ENCODE measurements at places on chromosomes 13 and 19. TPM values are rescaled to one million over a fixed set of nuclear protein-coding genes. Genes with fewer than 3 reads are reported as not detected.
A peak's percentile ranks its signal among the peaks of the same experiment; 100 is the strongest.

DNA sequence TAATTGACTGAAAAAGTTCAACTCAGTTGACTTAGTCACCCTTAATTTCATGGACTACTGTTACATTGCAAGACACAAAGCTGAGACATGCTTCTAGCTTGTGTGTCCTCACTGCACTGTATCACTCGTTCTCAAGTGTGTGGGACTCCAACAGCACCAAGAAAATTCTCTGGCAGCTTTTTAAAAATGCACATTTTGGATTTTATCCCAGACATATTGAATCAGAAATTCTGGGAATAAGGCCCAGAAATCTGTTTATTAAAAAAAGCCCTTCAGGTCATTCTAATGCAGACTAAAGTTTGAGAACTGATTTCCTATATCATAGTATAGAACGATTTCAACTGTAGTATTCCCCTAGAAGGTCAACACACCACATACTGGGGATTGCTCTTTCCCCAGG is 1485.3 kb downstream of the PCDH9 start:
- H3K27ac ChIP-seq: no peak overlapping the region
- no peaks in the 10 kb centered on the region for H3K27me3 ChIP-seq
- H3K4me3 ChIP-seq: no peak overlapping the region
- no peak for DNase-seq

DNA sequence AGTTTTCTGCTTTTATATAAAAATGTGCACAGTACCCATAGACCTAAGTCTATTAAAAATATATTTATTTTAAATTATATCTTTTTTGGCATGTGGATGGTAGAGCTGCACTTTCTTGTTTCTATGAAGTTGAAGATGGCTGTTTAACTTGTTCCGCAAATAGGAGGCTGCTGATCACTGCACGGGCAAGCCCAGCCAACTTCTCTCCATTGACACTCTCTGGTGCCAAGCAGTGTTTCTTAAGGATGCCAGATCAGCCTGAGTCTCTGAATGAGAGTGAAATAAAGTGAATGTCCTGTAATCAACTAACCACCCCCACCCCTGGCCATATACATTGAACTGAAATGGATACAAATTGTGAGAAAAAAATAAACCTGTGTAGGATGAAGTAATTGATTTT is 202.9 kb upstream of the KLHL1 start:
- H3K4me1 ChIP-seq: no peaks in the 10 kb centered on the region
- H3K4me3 ChIP-seq: no peak overlapping the region
- no peak overlapping the region for H3K27ac ChIP-seq

DNA sequence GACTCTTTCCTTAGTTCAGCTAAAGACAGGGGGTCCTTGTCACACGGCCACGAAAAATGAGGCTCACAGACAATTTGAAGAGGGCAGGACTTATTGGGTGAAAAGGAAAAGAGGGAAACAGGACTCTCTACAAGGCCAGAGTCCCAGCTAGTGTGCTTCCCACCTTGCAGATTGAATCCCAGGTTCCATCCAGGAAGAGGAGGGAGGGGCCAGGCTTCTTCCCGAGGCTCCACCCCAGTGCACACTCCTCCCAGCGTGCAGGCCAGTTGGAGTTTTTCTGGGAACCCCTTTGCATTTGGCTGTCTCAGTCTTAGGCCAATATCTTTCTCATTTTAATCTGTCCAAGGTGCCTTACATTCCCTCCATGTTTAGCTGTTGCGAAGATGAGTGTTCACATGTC is 106.8 kb downstream of the DNAJC3 start:
- H3K4me1 ChIP-seq: no peaks in the 10 kb centered on the region
- H3K36me3 ChIP-seq: peaks cover 20% of the 10 kb centered on the region
- no peak overlapping the region for H3K27ac ChIP-seq
- no peak overlapping the region for H3K4me3 ChIP-seq

- no peak overlapping the region for H3K27ac ChIP-seq
- H3K36me3 ChIP-seq: no peaks in the 10 kb centered on the region
- H3K4me3 ChIP-seq: no peak overlapping the region
- H3K4me1 ChIP-seq: no peaks in the 10 kb centered on the region
- H3K27me3 ChIP-seq: peaks cover under 1% of the 10 kb centered on the region
These were observed 8.5 kb upstream of the PEX11G start for GRCh38 chr19:7497292-7497691.

- no peak for DNase-seq
- H3K27me3 ChIP-seq: no peaks in the 10 kb centered on the region
- H3K4me3 ChIP-seq: no peak overlapping the region
- peaks cover 7% of the 10 kb centered on the region for H3K4me1 ChIP-seq
- no peak overlapping the region for H3K27ac ChIP-seq
- H3K36me3 ChIP-seq: no peaks in the 10 kb centered on the region
These were observed 19.3 kb upstream of the DOCK9 start for GRCh38 chr13:98997011-98997730.

DNA sequence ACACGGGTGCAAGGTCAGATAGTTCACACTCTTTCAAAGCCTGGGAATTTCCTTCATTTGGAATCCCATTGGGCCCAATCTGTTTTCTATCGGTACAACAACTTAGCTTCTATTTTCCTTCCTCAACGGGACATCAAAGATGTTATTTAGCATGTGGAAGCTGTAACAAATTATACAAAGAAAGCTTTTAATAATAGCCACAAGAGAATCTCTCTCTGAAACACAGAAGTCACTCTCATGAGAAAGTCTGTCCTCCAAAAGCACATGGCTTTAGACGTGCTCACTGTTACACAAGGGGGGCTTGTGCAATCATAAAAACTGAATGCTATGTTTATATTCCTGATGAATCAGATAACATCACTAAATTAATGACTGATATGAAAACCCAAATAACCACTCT is 28.9 kb upstream of the CYSLTR2 start:
- H3K4me1 ChIP-seq: no peaks in the 10 kb centered on the region
- peaks cover 11% of the 10 kb centered on the region for H3K36me3 ChIP-seq
- DNase-seq: no peak
- no peaks in the 10 kb centered on the region for H3K27me3 ChIP-seq
- H3K4me3 ChIP-seq: no peak overlapping the region

DNA sequence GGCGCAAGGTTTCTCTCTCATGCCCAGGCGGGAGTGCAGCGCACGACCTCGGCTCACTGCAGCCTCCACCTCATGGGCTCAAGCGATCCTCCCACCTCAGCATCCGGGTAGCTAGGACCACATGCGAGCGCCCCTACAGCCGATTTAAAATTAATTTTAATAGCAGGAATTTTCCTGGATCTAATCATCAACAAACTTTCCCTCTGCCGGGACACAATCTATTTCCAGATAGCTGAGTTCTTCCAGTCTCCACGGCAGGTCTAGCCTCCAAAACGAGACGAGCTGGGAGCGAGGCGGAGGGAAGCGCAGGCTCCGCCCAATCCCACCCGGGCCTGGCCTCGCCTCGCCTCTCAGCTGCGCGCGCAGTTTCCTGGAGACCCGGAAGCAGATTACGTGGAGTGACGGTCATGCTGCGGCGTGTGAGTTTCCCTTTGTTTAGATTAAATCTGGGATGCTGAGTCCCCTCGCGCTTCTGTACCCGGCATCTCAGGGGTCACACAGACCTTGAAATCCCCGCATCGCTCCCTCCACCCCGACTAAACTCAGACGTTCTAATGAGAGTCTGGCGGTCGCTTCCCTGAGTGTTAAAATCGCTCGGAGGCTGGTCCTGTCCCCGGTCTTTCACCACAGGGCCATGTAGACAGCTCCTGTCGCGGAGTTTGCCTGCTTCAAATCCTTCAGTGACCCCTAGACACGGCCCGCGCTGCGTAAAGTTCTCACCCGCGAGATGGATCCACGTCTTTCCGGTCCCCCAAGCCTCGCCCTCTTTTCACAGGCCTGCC is at the start of gene ZNF880:
Gene ZNF880, plus strand, starts transcription at position 365 of the 782 bp plus-strand sequence. Its CDS starts 43 bp downstream, at position 408.
- H3K27ac ChIP-seq: peak within 1 kb of the TSS; percentile 24
- H3K27me3 ChIP-seq: no peaks in the 10 kb centered on the region
- peaks cover 40% of the 10 kb centered on the region for H3K36me3 ChIP-seq
- H3K4me3 ChIP-seq: no peak within 1 kb of the TSS
- peak; percentile 87 for DNase-seq

- H3K4me1 ChIP-seq: no peaks in the 10 kb centered on the region
- DNase-seq: no peak
- H3K27me3 ChIP-seq: peaks cover 33% of the 10 kb centered on the region
- H3K27ac ChIP-seq: no peak overlapping the region
These were observed 855 bp downstream of the LYL1 start for GRCh38 chr19:13101590-13102415.

DNA sequence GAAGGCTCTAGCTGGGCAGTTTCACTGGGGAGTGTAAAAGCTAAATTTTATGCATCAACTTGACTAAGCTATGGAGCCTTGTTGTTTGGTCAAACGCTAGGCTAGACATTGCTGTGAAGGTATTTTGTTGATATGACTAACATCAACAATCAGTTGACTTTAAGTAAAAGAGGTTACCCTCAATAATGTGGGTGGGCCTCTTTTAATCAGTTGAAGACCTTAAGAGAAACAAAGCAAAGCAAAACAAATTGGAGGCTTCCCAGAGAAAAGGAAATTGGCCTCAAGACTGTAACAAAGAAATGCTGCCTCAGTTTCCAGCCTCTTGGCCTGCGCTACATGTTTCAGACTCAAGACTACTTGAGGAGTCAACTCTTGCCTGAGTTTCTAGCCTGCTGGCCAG is 50.0 kb upstream of the TSC22D1 start:
- H3K4me3 ChIP-seq: no peak overlapping the region
- no peaks in the 10 kb centered on the region for H3K36me3 ChIP-seq
- no peaks in the 10 kb centered on the region for H3K4me1 ChIP-seq
- no peak for DNase-seq
- no peaks in the 10 kb centered on the region for H3K27me3 ChIP-seq
- no peak overlapping the region for H3K27ac ChIP-seq

GRCh38 chr19:33437821-33438671 is 64.5 kb downstream of the CEBPG start:
- no peaks in the 10 kb centered on the region for H3K4me1 ChIP-seq
- H3K4me3 ChIP-seq: no peak overlapping the region
- no peak for DNase-seq

DNA sequence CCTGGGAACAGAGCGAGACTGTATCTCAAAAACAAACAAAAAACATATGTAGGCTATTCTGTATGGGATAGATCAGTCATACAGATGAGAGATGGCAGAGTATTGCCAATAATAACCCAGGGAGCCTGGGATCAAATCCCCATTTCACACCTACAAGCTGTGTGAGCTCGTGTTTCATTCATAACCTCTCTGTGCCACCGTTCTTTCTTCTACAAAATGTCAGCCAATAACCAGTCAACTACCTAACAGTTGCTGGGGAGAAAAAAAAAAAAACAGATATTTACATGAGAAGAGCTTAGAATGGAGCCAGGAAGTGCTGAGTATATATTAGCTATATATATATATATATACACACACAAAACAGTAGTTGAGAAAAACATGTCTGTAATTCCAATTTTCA is 6.5 kb upstream of the IFNL2 start:
- H3K27ac ChIP-seq: no peak overlapping the region
- H3K36me3 ChIP-seq: no peaks in the 10 kb centered on the region
- no peaks in the 10 kb centered on the region for H3K4me1 ChIP-seq
- no peak overlapping the region for H3K4me3 ChIP-seq

DNA sequence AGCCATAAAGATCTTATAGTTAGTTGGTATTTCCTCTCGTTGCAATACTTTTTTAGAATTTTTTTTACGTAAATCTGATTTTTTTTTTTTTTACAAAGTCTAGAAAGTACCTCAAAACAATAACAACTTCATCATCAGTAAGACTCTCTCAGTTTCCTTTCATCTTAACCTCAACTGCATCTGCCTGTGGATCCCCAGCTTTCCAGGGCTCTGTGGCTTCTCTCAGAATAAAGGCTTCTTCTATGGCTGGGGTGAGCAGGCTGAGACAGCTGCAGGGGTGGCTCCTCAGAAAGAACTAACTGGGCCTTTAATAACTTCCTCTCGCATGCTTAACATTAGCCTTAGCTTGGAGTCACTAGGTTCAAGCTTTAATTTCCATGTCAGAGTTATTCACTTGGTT is 4.2 kb downstream of the ZNF506 start:
- H3K27ac ChIP-seq: no peak overlapping the region
- no peak for DNase-seq
- no peaks in the 10 kb centered on the region for H3K27me3 ChIP-seq
- H3K4me1 ChIP-seq: no peaks in the 10 kb centered on the region
- H3K4me3 ChIP-seq: no peak overlapping the region
- peaks cover 29% of the 10 kb centered on the region for H3K36me3 ChIP-seq

DNA sequence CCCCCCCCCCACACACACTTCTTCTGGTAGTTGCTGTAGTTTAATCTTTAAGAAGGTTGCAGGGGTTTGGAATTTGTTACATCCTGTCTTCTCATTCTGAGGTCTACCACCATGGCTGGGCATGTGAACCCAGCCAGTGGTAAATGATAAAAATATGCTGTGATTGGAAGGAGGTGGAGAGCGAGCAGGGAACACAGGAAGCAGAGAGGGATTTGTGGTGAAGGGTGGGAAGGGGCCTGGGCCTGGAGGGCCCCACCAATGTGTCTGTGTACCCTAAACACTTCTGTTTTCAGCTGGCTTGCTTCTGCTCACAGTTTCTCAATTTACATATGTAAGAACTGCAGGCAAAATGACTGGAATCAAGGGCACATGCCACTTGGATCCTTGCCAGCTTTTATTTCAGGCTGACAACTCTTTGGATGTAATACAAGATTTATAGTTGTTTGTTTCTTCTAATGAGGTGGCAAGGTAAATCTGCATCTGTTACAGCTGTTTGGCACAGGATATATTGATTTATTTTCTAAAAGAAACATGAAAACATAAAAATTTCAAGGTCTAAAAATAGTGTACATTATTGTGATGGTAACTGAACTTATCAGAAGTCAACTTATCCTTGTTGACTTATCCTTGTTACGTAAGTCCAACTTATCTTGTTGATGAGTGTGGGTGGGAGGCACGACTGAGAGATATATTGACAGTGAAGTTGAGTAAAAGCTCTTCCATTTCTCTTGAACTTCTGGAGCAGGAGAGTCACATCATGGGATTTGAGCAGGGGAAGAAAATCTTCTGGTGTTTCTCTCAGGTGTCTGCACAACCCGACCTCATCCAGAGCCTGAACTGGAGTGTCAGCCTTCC is 313.2 kb downstream of the SHISA2 start:
- H3K36me3 ChIP-seq: no peaks in the 10 kb centered on the region
- no peak overlapping the region for H3K4me3 ChIP-seq
- no peak for DNase-seq
- no peaks in the 10 kb centered on the region for H3K27me3 ChIP-seq
- H3K4me1 ChIP-seq: no peaks in the 10 kb centered on the region

- 0 out of 2 replicates have a peak, but pooled peaks cover 2% of the 10 kb centered on the region for H3K27me3 ChIP-seq
- H3K36me3 ChIP-seq: no peaks in the 10 kb centered on the region
- peak; percentile 17 for DNase-seq
These were observed 282.4 kb downstream of the TEX29 start for GRCh38 chr13:111602874-111603273.

DNA sequence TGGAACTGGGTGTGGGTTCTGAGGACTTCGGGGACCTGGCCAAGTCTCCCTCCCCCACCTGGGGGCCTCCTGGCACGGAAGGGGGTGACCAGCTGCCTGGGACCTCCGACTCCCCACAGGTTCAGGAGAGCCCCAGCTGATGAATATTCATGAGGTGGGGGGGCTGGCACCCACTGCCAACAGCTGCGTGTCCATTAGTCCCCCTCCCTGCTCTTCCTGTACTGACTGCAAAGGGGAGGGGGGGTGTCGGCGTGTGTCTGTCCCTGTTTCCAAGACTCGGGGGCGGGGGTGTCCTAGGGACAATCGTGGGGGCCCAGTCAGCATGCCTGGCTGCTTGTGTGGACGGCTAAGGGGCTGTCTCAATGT is 10.6 kb upstream of the NFIX start:
- no peaks in the 10 kb centered on the region for H3K4me1 ChIP-seq
- peak; percentile 27 for DNase-seq
- H3K36me3 ChIP-seq: no peaks in the 10 kb centered on the region
- H3K4me3 ChIP-seq: no peak overlapping the region
- peaks cover 6% of the 10 kb centered on the region for H3K27me3 ChIP-seq

Gene RNASEH2B
- 50.8 TPM for total RNA-seq

Gene UGGT2
- 34.5 TPM for total RNA-seq

Gene DLL3
- total RNA-seq: 2.4 TPM

Gene RNF225
- 2.1 TPM for total RNA-seq

Gene PGLYRP2
- total RNA-seq: not detected

Gene ZNF264
- total RNA-seq: 23.4 TPM

Gene NFIC
- 5.6 TPM for total RNA-seq

Gene PRTN3
- total RNA-seq: not detected

Gene ZNF556
- not detected for total RNA-seq

All from H9 (cell line).